Uterine smooth muscle cell (primary cell): ENCODE measurements at places on chromosomes 12 and 14. TPM values are rescaled to one million over a fixed set of nuclear protein-coding genes. Genes with fewer than 3 reads are reported as not detected.

PDE3A gene
- total RNA-seq = 1.4 and 1.7 TPM in 2 replicates

KRT78 gene
- total RNA-seq = not detected in 2 replicates

SYT10 gene
- total RNA-seq = not detected in 2 replicates

SART3 gene
- 75.6 and 78.4 TPM in 2 replicates for total RNA-seq

SERPINA4 gene
- total RNA-seq = not detected in 2 replicates

CLEC1B gene
- total RNA-seq = not detected in 2 replicates

CPNE6 gene
- not detected in 2 replicates for total RNA-seq

MGP gene
- total RNA-seq = 4.0 and 45.0 TPM in 2 replicates

MAP1LC3B2 gene
- 0.22 and 1.00 TPM in 2 replicates for total RNA-seq

VIPAS39 gene
- total RNA-seq = 26.7 and 30.4 TPM in 2 replicates

IRAK3 gene
- total RNA-seq = 2.0 and 2.4 TPM in 2 replicates

LMNTD1 gene
- 1.9 and 3.1 TPM in 2 replicates for total RNA-seq

DTX1 gene
- under 0.01 TPM in 1 of 2 replicates, not detected in the other for total RNA-seq

OTOGL gene
- under 0.01 and 0.22 TPM in 2 replicates for total RNA-seq

OXA1L gene
- total RNA-seq = 31.2 and 35.9 TPM in 2 replicates

OR6C2 gene
- not detected in 2 replicates for total RNA-seq

AICDA gene
- total RNA-seq = not detected in 2 replicates

NFE2 gene
- not detected in 2 replicates for total RNA-seq

VRTN gene
- not detected in 2 replicates for total RNA-seq

JAG2 gene
- 0.66 and 2.0 TPM in 2 replicates for total RNA-seq

SCNN1A gene
- under 0.01 TPM in 1 of 2 replicates, not detected in the other for total RNA-seq

KCNK10 gene
- total RNA-seq = not detected in 2 replicates

CD163L1 gene
- under 0.01 and 0.22 TPM in 2 replicates for total RNA-seq

TAS2R43 gene
- total RNA-seq = 3.5 and 5.3 TPM in 2 replicates

RIPK3 gene
- 0.50 and 1.00 TPM in 2 replicates for total RNA-seq

APOLD1 gene
- total RNA-seq = 9.0 and 13.2 TPM in 2 replicates

LTB4R gene
- 1.2 and 1.5 TPM in 2 replicates for total RNA-seq

MIPOL1 gene
- total RNA-seq = 17.1 and 19.9 TPM in 2 replicates

TRMT61A gene
- total RNA-seq = 10.7 and 14.1 TPM in 2 replicates

KRT6C gene
- total RNA-seq = not detected in 2 replicates

KCNC2 gene
- 0.50 TPM in 1 of 2 replicates, not detected in the other for total RNA-seq

KERA gene
- not detected in 2 replicates for total RNA-seq

LPAR5 gene
- total RNA-seq = 0.12 TPM in 1 of 2 replicates, not detected in the other

IFNG-AS1 gene
- not detected in 2 replicates for total RNA-seq

DAO gene
- under 0.01 TPM in 1 of 2 replicates, not detected in the other for total RNA-seq

GZMB gene
- total RNA-seq = not detected in 2 replicates

TMEM119 gene
- total RNA-seq = 61.6 and 95.1 TPM in 2 replicates

OAS1 gene
- 0.33 and 1.4 TPM in 2 replicates for total RNA-seq

PAPLN gene
- total RNA-seq = 3.8 and 5.1 TPM in 2 replicates

DIO2 gene
- total RNA-seq = 1.00 and 4.3 TPM in 2 replicates

GLI1 gene
- total RNA-seq = 2.4 and 3.1 TPM in 2 replicates

BCL2L14 gene
- total RNA-seq = not detected in 2 replicates

BICDL1 gene
- total RNA-seq = 0.11 and 0.25 TPM in 2 replicates

ITGA5 gene
- 433 and 458 TPM in 2 replicates for total RNA-seq

LBHD2 gene
- not detected in 2 replicates for total RNA-seq

INHBC gene
- not detected in 2 replicates for total RNA-seq

USP5 gene
- 94.9 and 147 TPM in 2 replicates for total RNA-seq

RNASE3 gene
- not detected in 2 replicates for total RNA-seq

GYS2 gene
- not detected in 2 replicates for total RNA-seq

MANSC1 gene
- total RNA-seq = 0.50 and 0.55 TPM in 2 replicates

KRT86 gene
- under 0.01 TPM in 1 of 2 replicates, not detected in the other for total RNA-seq

GRIP1 gene
- total RNA-seq = 1.3 and 3.5 TPM in 2 replicates

RDH16 gene
- 0.22 and 0.25 TPM in 2 replicates for total RNA-seq

KCNMB4 gene
- 1.00 and 1.2 TPM in 2 replicates for total RNA-seq

NABP2 gene
- total RNA-seq = 19.0 and 34.4 TPM in 2 replicates

C14orf39 gene
- not detected in 2 replicates for total RNA-seq
